ENCODE measurements at places on chromosomes 13 and 19.

DNA sequence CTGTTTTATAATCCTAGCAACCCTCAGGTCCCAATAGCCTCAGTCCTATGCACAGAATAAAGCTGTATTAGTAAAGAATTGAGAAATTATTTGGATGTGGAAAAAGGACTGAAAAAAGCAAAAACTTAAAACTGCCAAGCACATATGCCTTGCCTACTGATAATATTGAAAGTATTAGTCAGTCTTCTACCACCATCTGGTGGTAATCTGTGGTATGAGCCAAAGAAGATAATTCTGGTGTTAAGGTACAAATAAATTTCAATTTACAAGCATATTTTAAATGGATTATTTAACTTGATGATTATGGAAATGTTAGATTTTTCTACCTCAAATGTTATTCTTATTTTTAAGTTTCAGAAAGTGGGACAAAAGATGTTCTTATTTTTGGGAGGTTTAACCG lies 460.3 kb upstream of the KLHL1 start:
- DNase-seq: no peak

GRCh38 chr13:45299194-45299593 lies 41.8 kb downstream of the TPT1 start:
- DNase-seq: no peak

- DNase-seq: no peak
These were observed 34.7 kb upstream of the LRRC4B start for GRCh38 chr19:50602935-50603334.

- DNase-seq: no peak
These were observed 11.6 kb upstream of the CFAP97D2 start for GRCh38 chr13:114167426-114167825.

DNA sequence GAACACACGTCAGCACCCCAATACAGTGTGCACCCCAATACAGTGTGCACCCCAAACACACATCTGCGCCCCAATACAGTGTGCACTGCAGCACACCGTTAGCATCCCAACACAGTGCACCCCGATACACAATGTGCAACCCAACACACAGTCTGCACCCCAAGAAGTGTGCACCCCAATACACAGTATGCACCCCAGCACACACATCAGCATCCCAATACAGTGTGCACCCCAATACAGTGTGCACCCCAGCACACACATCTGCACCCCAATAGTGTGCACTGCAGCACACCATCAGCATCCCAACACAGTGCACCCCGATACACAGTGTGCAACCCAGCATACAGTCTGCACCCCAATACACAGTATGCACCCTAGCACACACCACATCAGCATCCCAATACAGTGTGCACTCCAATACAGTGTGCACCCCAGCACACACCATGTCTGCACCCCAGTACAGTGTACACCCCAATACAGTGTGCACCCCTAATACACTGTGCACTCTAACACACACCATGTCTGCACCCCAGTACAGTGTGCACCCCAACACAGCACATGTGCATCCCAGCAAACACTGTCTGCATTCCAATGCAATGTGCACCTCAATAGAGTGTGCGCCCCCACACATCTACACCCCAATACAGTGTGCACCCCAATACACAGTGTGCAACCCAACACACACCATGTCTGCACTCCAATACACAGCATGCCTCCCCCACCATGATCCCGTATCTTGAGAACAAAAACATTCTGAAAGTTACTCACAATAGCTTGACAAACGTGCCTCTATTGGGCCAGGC lies 855 bp upstream of the CARS2 start:
- no peak for DNase-seq

DNA sequence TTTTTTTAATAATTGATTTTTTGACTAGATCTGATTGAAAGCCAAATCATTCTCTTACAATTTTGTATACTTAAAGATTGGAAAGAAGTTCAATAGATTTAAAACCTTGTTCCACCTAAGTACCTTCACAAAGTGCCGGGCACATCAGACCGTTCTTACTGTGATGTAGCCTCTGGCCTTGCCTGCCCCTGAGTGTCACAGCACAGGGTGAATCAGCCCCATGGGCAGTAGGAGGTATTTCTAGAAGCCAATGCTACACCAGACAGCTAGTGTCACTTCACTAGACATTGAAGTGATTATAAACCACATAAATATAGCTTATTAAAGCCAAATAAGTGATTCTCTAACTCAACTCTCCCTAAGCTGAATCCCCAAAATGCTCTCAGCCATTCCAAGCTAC lies 131.3 kb downstream of the LACC1 start:
- no peak for DNase-seq

- no peak for DNase-seq
These were observed 147.4 kb downstream of the ABCC4 start for GRCh38 chr13:95153647-95154412.

DNA sequence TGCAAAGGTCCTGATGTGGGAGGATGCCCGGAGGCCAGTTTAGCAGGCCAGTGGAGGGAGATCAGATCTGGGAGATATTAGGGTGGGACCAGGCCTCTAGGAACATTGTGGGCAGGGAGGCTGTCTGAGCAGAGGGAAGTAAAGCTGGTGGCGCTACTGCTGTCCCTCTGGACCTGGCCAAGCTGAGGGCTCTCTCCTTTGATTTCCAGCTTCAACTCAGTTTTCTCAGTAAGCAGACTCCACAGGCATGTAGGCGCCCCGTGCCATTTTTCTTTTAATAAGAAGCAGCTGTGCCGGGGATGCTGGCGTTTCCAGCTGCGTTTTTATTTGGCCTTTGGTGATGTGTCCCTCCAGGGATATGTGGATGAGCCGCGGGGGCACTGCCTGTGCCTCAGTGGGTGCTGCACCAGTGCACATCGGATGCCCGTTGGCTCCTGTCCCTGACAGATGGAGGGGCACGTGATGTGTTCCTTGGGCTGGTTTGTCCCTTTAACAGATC lies 6.7 kb downstream of the DNM2 start:
- no peak for DNase-seq

DNA sequence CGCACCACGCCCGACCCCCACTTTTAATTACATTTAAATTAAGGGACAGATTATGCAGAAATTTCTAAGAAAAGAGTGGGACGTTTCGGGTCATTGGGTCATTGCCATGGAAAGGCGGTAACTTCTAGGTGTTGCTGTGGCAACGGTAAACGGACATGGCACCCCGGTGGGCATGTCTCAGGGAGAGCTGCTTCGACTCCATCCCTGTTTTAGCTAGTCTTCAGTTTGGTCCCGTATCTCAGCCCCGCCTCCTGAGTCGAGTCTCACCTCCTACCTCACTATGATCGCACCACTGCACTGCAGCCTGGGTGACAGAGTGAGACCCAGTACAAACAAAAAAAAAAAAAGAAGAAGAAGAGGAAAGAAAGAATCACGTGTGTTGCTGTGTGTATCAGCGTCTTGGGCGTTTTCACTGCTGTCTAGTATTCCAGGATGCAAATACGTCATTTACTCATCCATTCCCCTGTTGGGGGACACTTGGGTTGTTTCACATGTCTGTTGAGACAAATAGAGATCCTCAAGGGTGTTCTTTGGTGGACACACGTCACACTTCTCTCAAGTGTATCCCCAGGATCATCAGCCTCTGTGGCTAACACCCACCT lies 41.7 kb downstream of the CELF5 start:
- no peak for DNase-seq

Measured in stimulated activated CD4-positive, alpha-beta T cell treated with anti-CD3 and anti-CD28 coated beads, Interleukin-1b, Interleukin-23, amount 100 ng/mL, for 1 hour (primary cell).